ENCODE measurements at places on chromosomes 5 and 9. TPM values are rescaled to one million over a fixed set of nuclear protein-coding genes. Genes with fewer than 3 reads are reported as not detected.

DNA sequence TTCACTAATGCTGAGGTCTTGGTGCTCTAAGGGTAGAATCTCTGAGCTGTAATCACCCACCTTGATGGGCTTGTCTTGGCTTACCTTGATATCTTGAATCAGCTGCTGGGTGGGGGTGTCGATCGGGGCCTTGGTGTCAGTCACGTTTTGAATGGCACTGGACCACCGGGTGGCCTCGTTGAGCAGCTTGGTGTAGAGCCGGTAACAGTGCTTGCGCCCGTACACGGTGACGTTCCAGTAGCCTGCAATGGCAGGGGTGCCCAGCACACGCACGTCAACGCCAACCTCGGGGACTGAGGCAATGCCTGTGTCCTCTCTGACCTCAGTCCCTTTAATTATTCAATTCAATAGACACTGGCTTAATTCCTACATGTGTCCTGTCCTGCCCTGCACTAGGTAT lies 63.1 kb upstream of the RETREG1 start:
- peak; percentile 16 for DNase-seq

DNA sequence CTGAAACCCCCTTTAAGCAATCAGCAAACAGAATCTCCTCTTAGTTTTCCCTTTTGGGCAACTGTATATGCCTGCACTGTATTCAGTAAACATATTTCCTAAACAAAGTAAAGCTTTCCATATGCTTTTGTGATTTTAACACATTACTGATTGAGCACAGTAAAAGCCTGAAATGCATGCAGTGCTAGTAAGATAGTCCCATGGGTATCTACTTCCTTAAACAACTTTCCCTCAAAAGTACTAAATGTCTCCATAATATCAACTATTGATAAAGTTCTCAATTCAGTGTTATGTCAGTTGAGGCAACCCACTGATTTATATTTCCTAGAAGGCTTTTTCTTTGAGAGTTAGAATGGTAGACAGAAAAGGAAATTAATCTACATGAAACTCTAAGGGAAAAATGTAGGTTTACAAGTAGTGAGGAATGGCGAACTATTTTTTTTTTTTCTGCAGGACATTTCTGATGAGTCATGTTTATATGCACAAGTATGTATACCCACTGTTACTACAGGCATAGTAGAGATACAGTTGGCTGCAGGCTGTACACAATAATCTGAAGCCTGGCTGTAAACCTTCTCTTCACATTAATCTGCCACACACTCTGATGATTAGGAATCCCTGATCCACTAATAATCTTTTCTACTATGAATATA lies 31.2 kb upstream of the CEP120 start:
- no peak for DNase-seq

- no peak for DNase-seq
Observed at GRCh38 chr5:169025491-169025890, 275.4 kb downstream of the SLIT3 start.

- no peak for DNase-seq
Observed at GRCh38 chr5:94028001-94028400, 286.6 kb upstream of the POU5F2 start.

GRCh38 chr9:2967766-2968165 lies 123.9 kb upstream of the PUM3 start:
- no peak for DNase-seq

DNA sequence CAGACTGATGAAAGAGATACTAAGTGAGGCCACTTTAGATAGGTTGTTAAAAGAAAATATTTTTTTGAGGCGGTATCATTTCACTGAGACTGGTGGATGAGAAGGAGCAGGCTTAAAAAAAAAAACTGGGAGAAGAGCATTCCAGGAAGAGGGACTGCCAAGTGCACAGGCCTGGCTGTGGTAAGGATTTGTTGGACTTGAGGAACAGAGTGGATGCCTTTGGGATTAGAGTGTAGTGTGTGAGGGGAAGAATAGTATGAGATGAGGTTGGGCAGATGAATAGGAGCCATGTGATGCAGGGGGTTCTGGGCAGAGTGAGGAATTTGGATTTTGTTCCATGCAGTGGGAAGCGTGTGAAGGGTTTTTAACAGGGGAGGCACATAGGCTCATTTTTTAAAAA lies 57.9 kb downstream of the PBX3 start:
- DNase-seq = no peak

DNA sequence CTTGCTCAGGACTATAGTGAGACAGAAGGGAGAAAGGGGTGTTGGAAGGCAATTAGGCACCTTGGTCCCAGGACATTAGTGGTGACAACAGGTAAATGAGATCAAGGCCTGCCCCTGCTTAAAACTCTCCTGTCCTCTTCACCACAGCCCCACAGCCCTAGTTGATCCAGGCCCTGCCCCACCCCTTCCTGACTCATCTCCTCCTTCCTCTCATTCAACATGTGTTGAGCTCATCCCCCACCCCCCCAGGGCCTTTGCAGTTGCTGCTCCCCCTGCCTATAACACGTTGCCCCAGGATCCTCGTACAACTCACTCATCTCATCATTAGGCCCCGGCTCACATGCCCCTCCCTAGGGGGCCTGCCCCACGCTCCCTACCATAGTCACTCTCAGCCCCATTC lies 66.8 kb downstream of the TSPAN17 start:
- DNase-seq = peak; percentile 34

GRCh38 chr9:2570615-2571479 lies 50.7 kb upstream of the VLDLR start:
- peak; percentile 67 for DNase-seq

CDHR2 gene
- 0.47 TPM for total RNA-seq

NR2F1 gene
- not detected for total RNA-seq

TXNDC8 gene
- not detected for total RNA-seq

All from activated CD8-positive, alpha-beta T cell treated with anti-CD3 and anti-CD28 coated beads for 36 hours (primary cell).